Activated CD4-positive, alpha-beta T cell treated with anti-CD3 and anti-CD28 coated beads, Interleukin-2, amount 50 U/mL, for 24 hours (primary cell): ENCODE measurements at places on chromosomes 6 and 20.

- DNase-seq: no peak
Measured at GRCh38 chr20:50920997-50921396, 10.2 kb downstream of the ADNP start.

DNA sequence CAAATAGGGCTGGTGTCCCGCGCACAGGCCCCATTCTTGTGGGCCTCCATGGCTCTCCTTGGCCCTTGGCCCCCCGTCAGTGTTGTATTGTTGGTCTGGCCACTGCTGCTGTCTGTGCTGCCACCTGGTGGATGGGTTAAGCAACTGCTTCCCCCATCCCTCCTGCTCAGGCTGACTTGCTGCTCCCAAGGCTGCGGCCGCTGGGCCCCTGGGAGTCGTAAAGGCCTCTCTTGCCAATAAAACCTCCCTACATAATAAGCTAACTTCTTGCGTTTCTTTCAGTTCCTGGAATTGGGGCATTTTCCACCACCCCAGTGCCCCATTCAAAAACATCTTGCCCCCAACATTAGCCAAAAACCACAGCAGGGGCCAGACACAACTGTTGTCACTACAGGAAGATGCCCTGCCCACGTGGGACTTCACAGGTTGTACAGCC lies 27.1 kb downstream of the CD83 start:
- DNase-seq: peak; percentile 63

GRCh38 chr6:108751851-108752732 lies 96.1 kb upstream of the ARMC2 start:
- DNase-seq: no peak

- DNase-seq: no peak
Measured at GRCh38 chr20:50629670-50630045, 61.7 kb downstream of the RIPOR3 start.

- DNase-seq: no peak
Measured at GRCh38 chr20:24432046-24432442, 37.4 kb upstream of the SYNDIG1 start.

DNA sequence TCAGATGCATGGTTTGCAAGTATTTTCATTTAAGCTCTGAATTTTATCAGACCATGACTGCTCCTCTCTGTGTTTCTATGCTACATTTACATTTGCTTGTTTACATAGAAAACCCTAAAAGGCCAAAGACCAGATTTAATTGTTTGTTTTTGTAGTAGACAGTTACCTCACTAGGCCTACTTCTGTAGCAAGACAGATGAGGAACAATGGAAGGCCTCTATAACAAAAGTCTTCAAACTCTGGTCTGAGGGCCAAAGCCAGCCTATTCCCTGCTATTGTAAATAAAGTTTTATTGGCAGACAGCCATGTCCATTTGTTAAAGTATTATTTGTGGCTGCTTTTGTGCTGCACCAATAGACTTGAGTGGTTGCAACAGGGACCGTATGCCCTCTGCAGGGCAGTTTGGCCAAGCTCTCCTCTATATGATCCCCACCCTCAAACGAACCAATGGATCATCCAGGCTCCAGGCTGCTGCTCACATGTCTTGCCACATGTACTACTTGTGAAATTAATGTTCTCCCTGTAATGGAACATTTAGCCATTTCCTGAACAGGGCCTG lies 182.0 kb downstream of the DOK5 start:
- no peak for DNase-seq

DNA sequence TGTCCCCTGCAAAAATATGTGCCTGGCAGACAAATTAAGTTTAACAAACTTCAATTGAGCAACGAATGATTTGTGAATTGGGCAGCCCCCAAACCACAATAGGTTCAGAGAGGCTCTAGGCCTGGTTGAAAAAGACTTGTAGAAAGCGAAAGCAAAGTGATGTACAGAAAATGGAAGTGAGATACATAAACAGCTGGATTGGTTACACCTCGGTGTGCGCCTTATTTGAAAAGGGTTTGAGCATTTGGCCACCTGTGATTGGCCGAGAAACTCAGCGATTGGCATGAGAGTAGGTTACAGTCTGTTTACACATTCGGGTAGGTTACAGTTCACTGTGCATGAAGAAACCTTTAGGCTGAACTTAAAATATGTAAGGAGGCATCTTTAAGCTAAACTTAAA lies 136.9 kb downstream of the CD83 start:
- no peak for DNase-seq

- DNase-seq: no peak
Measured at GRCh38 chr6:6393069-6393529, 72.6 kb upstream of the F13A1 start.

DNA sequence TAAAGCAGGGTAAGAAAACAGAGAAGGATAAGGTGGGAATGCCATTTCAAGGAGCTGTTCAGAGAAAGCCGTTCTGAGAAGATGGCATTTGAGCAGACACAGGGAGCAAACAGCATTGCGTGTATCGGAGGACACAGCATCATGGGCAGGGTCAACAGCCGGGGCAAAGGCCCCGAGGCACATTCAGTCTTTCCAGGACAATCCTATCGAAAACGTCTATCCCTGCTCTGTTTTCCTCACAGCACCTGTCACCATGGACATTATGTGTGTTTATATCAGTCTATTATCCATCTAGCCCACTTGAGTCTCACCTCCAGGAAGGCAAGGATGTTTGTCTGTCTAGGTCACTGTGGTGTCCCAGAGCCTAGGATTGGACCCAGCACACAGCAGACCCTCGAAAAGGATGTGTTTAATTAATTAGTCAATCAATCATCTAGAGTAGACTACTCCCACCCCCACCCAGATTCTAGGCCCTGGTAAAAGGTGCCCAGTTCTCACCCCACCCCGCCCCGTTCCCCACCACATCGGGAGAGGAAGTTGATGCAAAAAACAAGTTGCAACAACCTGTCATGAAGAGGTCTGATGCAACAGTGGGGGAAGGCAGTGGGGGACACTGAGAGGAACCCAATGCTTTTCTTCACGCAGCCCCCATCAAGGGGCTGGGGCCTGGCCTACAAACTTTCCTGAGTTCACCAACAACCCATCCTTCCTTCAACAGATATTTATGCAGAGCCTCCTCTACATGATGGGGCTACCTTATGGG lies 66.6 kb downstream of the PREX1 start:
- no peak for DNase-seq

GRCh38 chr20:52083627-52084232 lies 107.8 kb downstream of the ZFP64 start:
- peak; percentile 18 for DNase-seq

DNA sequence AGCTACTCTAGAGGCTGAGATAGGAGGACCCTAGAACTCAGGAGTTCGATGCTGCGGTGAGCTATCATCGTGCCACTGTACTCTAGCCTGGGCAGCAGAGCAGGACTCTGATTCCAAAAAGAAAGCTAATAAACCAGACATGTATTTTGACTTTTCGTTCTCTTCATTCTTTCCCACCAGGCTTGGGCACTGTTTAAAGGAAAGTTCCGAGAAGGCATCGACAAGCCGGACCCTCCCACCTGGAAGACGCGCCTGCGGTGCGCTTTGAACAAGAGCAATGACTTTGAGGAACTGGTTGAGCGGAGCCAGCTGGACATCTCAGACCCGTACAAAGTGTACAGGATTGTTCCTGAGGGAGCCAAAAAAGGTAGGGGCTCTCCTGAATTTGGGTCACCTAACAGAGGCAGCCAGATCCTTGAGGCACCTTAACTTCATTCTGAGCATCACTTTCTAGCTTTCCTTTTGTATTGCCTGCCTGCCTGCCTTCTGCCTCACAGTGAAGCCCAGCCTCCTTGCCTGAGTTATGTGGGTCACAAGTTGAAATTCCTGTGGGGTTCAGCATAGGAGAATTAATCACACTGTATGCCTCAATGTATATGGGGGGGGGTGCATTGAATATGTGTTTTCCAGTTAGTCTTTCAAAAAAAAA lies 3.2 kb downstream of the IRF4 start:
- no peak for DNase-seq

- DNase-seq: no peak
Measured at GRCh38 chr6:68279793-68280557, 355.1 kb upstream of the ADGRB3 start.
